RCC 7860 (cell line): ENCODE measurements at places on chromosomes 12 and 14.
A peak's percentile ranks its signal among the peaks of the same experiment; 100 is the strongest.

GRCh38 chr12:85784096-85784720 is 52.0 kb downstream of the RASSF9 start:
- no peak for DNase-seq

- peak; percentile 55 for DNase-seq
These were observed 45.6 kb upstream of the SOCS2 start for GRCh38 chr12:93526786-93527428.

GRCh38 chr12:105933671-105934665 is 204.8 kb downstream of the NUAK1 start:
- DNase-seq: peak; percentile 48

DNA sequence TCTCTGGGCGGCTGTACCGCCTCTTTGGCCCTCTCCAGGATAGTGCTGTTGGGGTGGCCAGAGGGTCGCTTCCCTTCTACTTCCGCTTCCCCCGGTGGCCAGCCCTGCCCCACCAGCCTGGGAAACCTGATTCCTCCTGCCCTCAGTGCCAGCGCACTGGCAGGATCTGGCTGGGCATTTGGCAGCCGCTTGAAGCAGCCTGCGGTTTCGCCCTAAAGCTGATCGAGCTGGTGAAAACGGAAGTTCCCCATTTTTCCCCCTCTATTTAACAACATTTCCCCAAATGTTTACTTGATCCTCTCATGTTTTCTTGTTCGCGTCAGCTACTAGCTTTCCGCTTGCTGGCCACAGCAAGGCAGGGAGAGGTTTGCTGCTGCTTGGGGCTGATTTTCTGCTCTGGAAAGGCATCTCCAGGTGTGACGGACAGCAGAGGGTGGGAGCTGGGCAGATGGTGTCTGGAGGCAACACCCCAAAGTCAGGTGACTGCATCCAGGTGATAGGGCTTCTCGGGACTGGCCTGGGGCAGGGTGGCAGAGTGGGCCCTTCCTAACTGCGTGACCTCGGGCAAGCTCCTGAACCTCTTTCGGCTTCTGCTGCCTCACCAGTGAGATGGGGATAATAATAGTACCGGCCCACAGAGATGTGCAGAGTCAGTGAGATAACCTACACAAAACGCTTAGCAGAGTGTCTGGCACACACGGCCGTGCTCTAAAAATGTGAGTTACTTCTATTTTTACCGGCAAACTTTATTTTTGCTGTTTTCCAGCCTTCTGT is 53.1 kb downstream of the TSPAN9 start:
- no peak for DNase-seq

DNA sequence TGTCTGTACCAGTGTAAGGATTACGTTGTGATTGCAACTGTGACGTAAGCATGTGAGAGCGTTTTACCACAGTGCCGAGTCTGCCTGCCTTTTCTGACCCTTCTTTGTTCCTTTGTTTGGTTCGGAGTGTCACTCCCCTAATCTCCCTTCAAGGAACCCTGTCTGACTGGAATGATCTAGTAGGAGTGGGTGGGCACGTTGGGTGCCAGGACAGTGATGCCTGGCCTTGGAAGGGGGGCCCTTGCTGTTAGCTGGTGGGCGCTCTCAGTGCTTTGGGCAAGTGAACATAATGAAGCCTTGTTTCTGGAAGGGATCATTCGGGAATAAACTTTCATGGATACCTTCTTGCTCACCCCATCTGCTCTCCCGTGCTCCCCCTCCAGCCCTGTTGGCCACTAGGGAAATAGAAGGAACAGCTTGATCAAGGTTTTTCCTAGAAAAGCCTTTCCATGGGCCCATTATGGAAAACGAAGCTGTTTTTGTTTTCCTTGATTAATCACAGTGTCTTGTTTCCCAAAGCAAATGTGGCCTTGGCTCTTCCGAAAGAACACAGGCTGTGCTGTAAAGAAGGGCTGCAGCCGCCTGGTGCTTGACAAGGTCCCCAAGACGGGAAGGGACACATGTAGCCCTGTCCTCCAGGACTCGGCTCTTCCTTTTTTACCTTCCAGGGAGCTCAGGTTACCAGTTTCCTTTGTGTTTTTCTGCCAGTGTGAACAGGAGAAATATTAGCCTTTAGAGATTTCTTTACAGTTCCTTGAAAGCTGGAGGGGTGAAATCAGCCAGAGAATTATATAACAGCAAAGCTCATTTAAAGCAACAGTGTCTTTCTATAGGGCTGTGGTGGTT is 215.5 kb downstream of the CRADD start:
- DNase-seq: no peak

GRCh38 chr12:26069796-26070195 is 55.0 kb downstream of the BHLHE41 start:
- no peak for DNase-seq
